NCI-H2081 (cell line): ENCODE measurements at places on chromosomes 6 and 20.

DNA sequence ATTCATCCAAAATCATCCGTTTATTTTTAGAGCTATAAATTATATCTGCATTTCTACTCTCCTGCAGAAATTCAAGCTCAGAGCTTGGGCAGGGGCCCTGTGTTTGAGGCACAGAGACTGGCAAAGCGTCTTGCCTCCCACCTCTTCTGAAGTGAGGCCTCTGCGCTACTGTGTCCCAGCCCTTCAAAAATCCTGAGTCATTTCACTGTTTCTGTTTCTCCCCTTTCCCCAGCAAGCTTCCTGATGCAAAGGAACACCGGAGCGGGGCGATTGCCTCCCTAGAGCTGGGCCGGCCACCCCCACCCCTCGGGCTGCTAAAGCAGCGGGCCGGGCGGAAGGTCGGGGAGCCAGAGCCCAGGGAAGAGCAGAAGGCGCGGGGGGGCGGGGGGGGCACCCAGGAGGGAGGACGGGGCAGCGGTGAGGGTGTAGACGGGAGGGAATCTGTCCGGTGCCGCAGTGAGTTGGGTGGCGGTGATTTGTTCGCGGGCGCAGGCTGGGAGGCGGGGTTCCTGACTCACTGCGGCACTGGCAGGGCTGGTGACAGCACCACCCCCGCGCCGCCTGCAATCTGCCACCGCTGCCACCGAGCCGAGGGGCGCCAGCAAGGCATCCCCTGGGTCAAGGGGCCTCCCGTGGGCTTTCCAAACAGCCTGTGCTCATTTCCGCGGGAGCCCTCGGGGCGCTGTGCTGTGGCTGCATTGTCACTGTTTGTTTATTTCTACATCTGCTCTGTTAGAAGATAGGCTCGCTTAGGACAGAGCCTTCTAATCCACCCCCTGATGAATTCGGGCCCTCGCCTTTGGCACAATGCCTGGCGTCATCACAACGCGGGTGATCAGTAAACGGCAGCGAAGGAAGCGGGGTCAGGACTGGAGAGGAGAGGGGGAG, 46.5 kb upstream of the SNAP25 start:
- DNase-seq = peak; percentile 87

GRCh38 chr6:38909015-38909730, 139.4 kb upstream of the GLP1R start:
- no peak for DNase-seq

GRCh38 chr6:51554029-51554428, 533.4 kb downstream of the PKHD1 start:
- DNase-seq = no peak

DNA sequence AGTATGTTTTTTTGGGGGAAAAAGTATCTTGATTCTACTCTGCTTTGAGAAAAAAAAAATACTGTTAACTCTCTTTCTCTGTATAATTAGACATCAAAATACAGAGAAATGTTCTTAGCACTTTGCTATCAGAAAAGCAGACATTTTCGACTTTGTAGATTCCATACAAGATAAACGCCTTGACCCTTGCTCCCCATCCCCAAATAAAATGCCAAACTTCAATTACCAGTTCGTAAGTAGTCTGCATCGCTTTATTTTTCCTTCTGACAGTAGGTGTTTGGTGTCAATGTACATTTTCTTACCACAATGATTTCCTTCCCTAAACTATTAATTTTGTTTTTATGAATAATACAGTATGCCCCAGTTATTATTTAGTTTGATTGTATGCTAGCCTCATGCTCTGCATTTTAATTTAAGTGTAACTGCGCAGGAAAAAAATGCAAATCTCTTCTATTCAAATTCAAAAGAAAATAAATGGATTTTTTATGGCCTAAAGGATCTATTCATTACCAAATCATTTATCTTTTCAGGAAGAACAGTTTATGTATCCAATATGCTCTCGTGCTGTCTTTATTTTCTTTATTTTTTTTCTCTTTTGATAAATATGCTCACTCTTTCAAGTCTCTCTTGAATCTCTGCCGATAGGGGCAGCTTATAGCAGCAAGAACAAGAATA, 84.8 kb upstream of the ZNF217 start:
- DNase-seq = no peak

DNA sequence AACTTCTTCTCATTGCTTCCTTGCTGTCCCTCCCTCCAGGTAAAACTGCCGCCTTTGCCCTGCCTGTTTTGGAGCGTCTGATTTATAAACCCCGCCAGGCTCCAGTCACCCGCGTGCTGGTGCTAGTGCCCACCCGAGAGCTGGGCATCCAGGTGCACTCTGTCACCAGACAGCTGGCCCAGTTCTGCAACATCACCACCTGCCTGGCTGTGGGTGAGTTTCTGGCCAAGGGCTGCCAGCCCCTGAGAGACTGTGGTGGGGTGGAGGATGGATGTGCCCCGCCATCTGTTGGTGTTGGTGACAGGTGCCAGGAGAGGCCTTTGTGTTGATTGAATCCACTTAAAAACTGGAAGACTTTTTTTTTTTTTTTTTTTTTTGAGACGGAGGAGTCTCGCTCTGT, 9.5 kb downstream of the DDX27 start:
- no peak for DNase-seq

GRCh38 chr20:36306553-36307411, 643 bp downstream of the DLGAP4 start:
- no peak for DNase-seq

GRCh38 chr6:21420146-21420878, 173.2 kb upstream of the SOX4 start:
- no peak for DNase-seq
